Esophagus muscularis mucosa (tissue), 4 donors: ENCODE measurements at places on chromosomes 7 and 10. TPM values are rescaled to one million over a fixed set of nuclear protein-coding genes. Genes with fewer than 3 reads are reported as not detected.

DNA sequence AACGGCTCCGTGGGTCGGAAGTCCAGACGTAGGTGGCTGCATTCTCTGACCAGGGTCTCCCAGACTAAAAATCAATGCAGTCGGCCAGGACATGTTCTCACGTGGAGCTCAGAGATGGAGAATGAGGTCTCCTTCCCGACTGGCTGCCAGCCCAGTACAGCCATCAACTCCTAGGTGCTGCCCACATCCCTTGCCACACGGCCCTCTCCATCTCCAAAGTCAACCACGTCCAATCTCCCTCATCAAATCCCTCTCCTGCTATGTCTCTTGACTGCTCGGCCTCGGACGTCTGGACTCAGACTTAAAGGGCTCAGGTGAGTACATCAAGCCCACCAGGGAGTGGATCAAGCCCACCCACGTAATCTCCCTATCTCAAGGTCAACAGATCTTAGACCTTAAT is 6.9 kb downstream of the MAD1L1 start:
- H3K27ac ChIP-seq = no peak overlapping the region
- no peak for DNase-seq
- H3K27me3 ChIP-seq = no peaks in the 10 kb centered on the region
- H3K36me3 ChIP-seq = peaks cover 16% of the 10 kb centered on the region
- H3K4me1 ChIP-seq = peaks cover 4% of the 10 kb centered on the region

GRCh38 chr7:21357151-21358097 is 70.5 kb upstream of the SP4 start:
- no peak overlapping the region for H3K27ac ChIP-seq
- no peak for DNase-seq
- H3K4me1 ChIP-seq = no peaks in the 10 kb centered on the region
- no peaks in the 10 kb centered on the region for H3K36me3 ChIP-seq
- no peaks in the 10 kb centered on the region for H3K27me3 ChIP-seq

DNA sequence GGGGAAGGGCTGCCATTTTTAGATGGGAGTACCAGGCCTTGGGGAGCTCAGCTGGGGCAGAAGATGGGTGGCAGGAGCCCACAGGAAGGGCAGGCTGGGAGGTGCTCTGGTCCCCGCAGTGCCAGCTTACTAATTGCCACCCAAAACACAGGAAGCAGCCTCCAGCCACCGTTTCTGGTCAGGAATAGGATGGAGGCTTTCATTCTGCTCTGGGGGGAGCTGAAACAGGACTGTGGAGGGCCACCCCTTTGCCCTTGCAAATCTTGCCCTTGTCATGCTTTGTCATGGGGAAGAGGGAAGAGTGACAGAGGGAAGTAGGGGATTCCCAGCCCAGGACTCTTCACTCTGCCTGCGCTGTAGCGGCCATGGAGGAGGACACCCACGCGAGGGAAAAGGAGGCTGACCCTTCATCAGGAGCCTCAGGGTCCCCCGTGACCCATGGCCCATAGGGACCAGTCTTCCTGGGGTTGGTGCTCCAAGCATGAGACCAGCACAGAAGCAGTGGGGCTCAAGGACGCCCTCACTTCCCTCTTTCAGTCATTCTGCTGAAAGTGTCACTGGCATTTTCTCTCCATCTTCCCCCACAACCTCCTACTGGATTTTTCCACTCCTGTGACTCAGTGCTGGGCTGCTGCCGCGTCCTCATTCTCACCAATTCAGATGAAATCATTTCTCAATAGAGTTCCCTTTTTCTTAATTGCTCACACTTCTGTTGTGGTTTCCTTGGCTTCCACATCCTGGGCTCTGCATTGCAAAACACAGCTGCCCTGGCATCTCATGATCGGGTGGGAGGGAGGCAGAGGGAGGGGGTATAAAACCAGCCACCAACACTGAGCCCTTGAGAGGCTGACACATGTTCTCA is 61.9 kb downstream of the MKI67 start:
- peak overlapping the region; percentile 66 for H3K27ac ChIP-seq
- no peaks in the 10 kb centered on the region for H3K27me3 ChIP-seq
- peak; percentile 93 for DNase-seq
- H3K36me3 ChIP-seq = peaks cover 38% of the 10 kb centered on the region
- H3K4me3 ChIP-seq = no peak overlapping the region
- peaks cover 41% of the 10 kb centered on the region for H3K4me1 ChIP-seq

MACROH2A2 gene
- total RNA-seq = 14.6 TPM

ZNF783 gene
- total RNA-seq = 11.8 TPM
